ENCODE measurements at places on chromosomes 12 and 14.
A peak's percentile ranks its signal among the peaks of the same experiment; 100 is the strongest.

- no peaks in the 10 kb centered on the region for H3K36me3 ChIP-seq
- no peak overlapping the region for H3K27ac ChIP-seq
- DNase-seq: no peak
- H3K4me1 ChIP-seq: no peaks in the 10 kb centered on the region
Measured at GRCh38 chr12:98387444-98387843, 127.9 kb upstream of the TMPO start.

DNA sequence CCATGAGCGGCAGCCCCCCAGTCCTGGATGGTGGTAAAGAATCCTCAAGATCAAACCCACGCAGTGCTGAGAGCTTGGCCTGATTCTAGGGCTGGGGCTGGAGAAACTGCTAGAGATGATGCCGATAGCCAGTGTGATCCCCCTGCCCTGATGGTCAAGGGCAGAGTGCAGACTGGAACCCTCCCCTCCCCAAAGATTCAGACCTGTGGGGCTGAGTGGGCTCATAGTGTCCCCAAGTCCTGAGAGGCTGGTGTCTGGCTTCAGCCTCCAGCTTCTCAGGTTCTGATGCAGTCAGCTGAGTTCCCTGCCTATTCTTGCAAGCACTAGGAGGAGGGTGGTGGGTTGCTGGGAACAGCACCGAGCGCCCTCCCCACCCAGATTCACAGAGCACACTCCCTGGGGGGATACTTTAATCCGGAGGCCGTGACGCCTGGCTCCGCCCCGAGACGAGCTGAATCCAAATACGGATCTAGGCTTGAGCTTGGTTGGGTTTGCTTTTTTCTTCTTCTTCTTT lies 11.9 kb downstream of the RHOF start:
- no peak for DNase-seq
- no peak overlapping the region for H3K4me3 ChIP-seq
- H3K27ac ChIP-seq: peak overlapping the region; percentile 32
- peaks cover 47% of the 10 kb centered on the region for H3K36me3 ChIP-seq
- no peaks in the 10 kb centered on the region for H3K27me3 ChIP-seq
- peaks cover 15% of the 10 kb centered on the region for H3K4me1 ChIP-seq

GRCh38 chr12:70418101-70418500 lies 52.0 kb downstream of the KCNMB4 start:
- H3K27ac ChIP-seq: no peak overlapping the region
- no peaks in the 10 kb centered on the region for H3K4me1 ChIP-seq
- H3K4me3 ChIP-seq: no peak overlapping the region
- no peaks in the 10 kb centered on the region for H3K27me3 ChIP-seq
- H3K36me3 ChIP-seq: peaks cover 8% of the 10 kb centered on the region

DNA sequence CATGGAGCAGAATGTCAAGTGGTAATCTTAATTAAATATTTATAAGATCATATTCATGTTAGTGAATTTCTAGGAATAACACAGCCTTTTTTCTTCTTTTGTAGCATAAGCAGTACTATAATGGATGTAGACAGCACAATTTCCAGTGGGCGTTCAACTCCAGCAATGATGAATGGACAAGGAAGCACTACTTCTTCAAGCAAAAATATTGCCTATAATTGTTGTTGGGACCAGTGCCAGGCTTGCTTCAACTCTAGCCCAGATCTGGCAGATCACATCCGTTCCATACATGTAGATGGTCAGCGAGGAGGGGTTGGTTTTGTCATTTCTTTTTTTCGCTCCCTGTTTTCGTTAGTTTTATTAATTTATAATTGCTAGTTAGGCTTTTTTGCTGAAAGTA lies 23.1 kb downstream of the AEBP2 start:
- H3K36me3 ChIP-seq: no peaks in the 10 kb centered on the region
- H3K27ac ChIP-seq: no peak overlapping the region
- no peaks in the 10 kb centered on the region for H3K27me3 ChIP-seq
- H3K4me1 ChIP-seq: no peaks in the 10 kb centered on the region
- H3K4me3 ChIP-seq: no peak overlapping the region
- DNase-seq: no peak

DNA sequence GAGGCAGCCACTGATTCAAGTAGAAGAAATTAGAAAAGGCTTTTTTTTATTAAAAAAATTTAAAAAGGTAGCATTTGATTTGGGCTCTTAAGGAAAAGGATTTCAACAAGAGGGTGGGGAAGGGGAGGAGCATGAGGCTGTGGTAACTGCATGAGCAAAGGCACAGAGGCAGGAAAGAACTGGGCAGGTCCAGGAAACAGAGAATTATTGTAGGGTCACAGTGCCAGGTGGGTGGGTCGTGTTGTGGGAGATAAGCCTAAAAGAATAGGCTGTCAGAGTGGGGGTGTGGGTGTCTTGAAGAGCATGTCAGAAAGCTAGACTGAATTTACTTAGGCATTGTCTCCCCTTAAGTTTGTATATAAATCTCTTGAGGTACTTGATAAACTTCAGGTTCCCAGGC lies 7.8 kb downstream of the LIMA1 start:
- H3K27me3 ChIP-seq: no peaks in the 10 kb centered on the region
- H3K4me1 ChIP-seq: no peaks in the 10 kb centered on the region
- no peak overlapping the region for H3K4me3 ChIP-seq
- peak overlapping the region; percentile 66 for H3K27ac ChIP-seq
- peak; percentile 18 for DNase-seq

- DNase-seq: no peak
- no peak overlapping the region for H3K4me3 ChIP-seq
- H3K27me3 ChIP-seq: no peaks in the 10 kb centered on the region
- no peaks in the 10 kb centered on the region for H3K36me3 ChIP-seq
- H3K27ac ChIP-seq: no peak overlapping the region
- peaks cover 22% of the 10 kb centered on the region for H3K4me1 ChIP-seq
Measured at GRCh38 chr12:92866418-92866817, 62.7 kb downstream of the EEA1 start.

DNA sequence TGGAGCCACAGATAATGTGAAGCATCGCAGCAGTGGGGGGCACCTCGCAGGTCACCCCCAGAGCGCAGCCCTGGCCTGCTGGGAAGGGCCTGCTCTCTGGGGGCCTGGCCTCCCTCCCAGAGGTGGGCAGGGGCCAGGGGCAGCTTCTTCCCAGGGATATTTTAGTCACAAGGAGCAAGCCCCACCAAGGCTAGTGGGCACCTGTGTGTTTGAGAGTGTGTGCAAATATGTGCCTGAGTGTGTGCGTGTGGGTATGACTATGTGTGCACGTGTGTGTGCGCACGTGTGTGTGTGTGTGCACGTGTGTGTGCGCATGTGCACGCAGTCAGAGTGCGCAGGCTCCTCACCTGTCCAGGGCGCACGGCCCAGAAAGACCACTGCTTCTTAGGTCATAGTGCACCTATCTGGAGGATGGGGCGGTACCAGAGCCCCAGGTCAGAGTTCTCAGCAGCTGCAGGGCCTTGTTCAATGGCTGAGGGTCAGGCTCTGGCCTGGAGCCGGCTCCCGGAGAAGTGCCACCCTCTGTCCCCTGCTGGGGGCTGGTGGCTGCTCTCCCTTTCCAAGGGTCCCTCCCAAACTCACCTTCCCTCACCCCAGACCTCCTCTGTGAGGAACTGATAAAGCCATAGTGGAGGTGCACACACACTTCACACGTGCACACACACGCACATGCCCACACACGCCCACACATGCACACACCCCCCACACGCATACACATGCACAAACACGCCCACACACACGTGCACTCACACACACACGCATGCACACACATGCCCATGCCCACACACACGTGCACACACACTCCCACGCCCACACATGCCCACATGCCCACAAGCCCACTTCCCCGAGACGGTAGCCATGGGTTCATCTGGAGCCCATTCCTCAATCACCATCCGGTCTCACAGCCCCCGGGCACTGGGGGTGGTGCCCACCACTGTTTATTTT lies 128.5 kb downstream of the KIF26A start:
- H3K27ac ChIP-seq: no peak overlapping the region
- no peaks in the 10 kb centered on the region for H3K27me3 ChIP-seq
- H3K4me1 ChIP-seq: no peaks in the 10 kb centered on the region
- no peaks in the 10 kb centered on the region for H3K36me3 ChIP-seq
- DNase-seq: no peak

DNA sequence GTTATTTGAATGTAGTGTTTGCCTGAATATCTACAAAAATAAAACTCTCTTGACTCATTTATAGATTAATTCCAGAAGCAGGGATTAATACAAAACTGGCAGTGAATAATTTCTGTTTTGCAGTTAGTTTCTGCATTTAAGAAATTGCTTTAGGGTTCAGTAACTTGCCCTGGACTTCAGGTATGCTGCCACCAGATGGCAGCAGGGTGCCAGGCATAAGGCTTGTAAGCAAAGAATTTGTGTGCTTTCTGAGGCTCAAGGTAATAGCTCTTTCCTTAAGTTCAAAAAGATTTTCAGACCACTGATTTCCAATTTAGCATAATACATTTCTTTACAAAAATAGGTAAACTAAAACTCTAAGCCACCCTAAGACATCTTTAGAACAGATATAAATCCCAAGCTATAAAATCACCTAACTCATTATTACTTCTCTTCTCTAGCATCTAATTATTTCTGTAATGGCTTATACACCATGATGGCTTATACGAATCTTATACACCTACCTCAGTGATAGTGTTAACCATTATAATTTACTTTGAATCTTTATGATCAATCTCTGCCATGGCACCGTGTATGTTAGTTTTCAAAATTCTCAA lies 398.3 kb downstream of the APAF1 start:
- H3K4me3 ChIP-seq: no peak overlapping the region
- H3K27ac ChIP-seq: no peak overlapping the region
- no peaks in the 10 kb centered on the region for H3K27me3 ChIP-seq
- peak; percentile 51 for DNase-seq

DNA sequence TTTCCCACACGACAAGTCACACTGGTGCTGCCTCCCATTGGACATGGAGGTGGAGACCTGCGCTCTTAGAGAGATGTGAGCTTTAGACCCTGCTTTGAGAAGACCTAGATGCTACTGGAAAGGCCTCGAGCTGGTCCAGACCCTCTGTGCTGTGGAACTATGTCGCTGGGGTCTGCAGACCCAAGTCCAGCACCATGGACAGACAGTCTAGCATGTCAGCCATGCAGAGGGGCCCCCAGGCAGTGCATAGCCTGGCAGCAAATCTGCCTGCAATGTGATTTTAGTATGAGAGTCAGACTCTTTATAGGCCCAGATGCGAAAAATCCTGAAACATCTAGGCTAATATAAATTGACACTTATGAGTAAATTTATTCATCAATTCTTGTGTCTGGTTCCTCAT lies 141.5 kb downstream of the NTF3 start:
- no peak overlapping the region for H3K4me3 ChIP-seq
- H3K36me3 ChIP-seq: no peaks in the 10 kb centered on the region
- no peak for DNase-seq
- no peaks in the 10 kb centered on the region for H3K4me1 ChIP-seq
- H3K27me3 ChIP-seq: no peaks in the 10 kb centered on the region

DNA sequence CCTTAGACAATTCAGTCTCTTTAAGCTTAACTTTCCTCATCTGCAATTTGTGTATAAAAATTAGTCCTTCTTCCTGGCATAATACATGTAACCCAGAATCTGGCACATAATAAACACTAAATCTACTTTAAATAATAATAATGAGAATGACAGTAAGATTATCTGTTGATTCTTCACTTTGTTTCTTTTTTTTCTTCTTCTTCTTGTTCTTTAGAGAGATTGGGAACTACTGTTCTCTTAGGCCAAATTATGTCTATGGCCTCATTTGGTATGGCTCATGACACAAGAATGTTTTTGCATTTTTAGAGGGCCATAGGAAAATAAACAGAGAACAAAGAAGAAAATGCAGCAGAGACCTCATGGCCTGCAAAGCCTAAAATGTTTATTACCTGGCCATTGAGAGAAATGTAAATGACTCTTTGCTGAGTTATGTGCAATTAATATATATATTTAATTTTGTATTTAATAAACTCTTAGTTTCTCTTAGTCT lies 275.8 kb downstream of the SLC6A15 start:
- no peak for DNase-seq
- no peak overlapping the region for H3K4me3 ChIP-seq
- H3K36me3 ChIP-seq: no peaks in the 10 kb centered on the region
- H3K27me3 ChIP-seq: no peaks in the 10 kb centered on the region
- no peaks in the 10 kb centered on the region for H3K4me1 ChIP-seq
- no peak overlapping the region for H3K27ac ChIP-seq

DNA sequence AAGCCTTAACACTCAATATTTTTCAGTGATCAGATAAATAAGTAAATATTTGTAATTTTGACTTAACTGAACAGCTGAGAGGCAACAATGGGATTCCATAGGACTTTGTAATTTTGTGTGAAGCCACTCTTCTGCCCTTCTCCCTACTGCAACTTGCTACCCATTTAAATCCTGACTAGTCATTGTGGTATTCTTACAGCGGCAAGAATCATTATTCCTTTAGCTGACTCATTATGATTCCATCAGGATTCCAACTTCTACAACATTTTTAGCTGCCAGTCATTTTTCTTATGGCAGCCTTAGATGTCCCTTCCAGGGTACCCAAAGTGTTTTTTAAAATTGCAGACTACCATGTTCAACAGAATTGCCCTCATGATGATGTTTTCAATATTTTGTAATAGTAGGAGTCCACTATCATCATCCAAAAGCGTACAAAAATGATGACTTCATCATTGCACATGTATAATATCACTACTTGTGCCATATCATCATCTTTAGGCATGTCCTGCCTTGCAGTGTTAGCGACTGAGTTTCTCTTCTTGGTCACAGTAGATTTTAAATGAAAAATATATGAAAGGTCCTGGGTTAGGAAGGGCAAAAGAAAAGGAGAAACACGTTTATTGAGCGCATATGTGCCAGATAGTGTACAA lies 5.1 kb upstream of the MAGOHB start:
- no peak overlapping the region for H3K4me3 ChIP-seq
- peaks cover 9% of the 10 kb centered on the region for H3K27me3 ChIP-seq
- H3K27ac ChIP-seq: no peak overlapping the region

DNA sequence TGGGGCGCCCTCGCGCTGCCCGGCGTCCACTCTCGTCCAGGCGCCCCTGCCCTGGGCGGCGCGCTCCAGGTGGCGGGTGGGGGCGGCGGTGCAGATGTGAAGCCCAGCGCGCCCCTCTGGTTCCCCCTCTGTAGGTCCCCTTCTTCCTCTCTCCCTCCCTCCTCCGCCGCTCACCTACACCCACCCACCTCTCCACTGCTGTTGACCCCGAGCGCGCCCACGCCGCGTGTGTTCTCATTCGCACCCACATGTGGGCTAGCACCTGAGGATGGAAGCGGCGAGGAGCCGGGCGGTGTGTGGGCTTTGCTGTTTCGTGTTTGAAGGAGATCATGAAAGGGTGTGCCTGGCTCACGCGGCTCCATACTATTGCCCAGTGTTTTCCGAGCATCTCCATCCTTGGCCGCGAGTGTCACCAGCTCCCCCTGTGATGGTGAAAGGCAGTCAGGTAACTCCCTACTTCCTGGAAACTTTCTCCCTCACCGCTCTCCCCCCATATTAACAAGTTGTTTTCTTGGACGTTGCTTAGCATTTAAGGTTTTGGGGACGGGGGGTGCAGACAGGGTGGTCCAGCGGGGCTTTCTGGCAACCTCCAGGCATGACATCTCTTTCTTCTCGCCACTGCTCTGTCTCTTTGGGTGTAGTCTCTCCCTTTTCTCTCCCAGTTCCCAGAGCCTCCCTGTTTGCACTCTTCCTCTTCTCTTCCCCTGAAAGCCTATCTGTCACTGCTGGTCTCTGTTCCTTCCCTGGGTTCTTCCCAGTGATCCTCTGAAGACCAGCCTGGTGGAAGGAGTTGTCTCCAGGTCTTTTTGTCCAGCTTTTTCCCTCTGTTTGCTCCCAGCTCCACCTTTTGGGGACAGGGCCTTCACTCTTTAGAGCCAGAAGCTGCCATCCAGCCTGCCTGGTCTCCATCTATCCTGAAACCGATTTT lies 1.6 kb downstream of the CACNA1C start:
- no peak for DNase-seq
- no peaks in the 10 kb centered on the region for H3K36me3 ChIP-seq
- H3K27me3 ChIP-seq: no peaks in the 10 kb centered on the region
- no peak overlapping the region for H3K27ac ChIP-seq
- peak overlapping the region; percentile 69 for H3K4me3 ChIP-seq
- H3K4me1 ChIP-seq: peaks cover 24% of the 10 kb centered on the region

All from tibial nerve (tissue), 4 donors.